Right renal pelvis (tissue), 4 donors: ENCODE measurements at places on chromosomes 12 and 14. TPM values are rescaled to one million over a fixed set of nuclear protein-coding genes. Genes with fewer than 3 reads are reported as not detected.
A peak's percentile ranks its signal among the peaks of the same experiment; 100 is the strongest.

DNA sequence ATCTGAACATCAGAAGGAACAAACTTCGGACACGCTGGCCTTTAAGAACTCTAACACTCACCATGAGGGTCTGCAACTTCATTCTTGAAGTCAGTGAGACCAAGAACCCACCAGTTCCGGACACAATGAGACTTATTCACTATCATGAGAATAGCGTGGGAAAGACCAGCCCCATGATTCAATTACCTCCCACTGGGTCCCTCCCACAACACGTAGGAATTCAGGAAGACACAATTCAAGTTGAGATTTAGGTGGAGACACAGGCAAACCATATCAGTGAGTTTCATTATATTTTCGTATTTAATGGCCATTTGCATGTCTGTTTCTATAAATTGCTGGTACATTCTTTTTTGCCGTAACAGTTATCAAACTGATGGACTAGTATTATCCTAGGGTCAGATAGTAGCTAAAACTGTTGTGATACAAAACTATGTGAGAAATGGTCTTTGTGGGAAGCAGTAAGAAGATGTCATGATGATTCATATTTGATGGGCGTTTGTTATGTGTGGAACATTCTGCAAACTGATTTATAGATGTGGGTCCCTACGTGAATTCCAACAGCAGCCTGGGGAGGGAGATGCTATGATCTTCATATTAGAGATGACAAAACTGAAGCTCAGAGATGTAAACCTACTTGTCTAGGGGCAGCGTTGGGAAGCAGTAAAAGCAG is 282.4 kb upstream of the TMEM132C start:
- DNase-seq, result no peak

DNA sequence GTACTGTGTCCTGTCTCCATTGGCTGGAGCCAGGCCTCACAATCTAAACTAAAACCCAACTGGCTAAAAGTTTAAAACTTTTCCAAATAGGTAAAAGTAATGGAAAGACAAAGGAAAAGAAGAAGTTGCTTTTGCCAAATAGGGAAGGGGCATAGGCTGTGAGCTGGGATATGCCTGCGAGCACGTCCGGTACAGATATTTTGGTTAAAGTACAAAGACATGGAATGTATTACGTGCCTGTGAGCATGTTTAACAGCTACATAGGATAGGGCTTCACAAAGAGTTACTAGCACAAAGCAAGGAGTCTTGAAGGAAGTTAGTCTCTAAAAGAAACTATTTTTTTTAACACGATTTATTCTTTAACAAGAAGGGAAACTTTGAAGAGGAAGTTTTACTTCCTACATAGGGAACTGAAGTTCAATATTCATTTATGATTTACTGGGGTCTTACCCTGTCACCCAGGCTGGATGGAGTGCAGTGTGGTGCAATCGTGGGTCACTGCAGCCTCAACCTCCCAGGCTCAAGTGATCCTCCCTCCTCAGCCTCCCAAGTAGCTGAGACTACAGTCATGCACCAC is 41.9 kb upstream of the INF2 start:
- no peak for DNase-seq

DNA sequence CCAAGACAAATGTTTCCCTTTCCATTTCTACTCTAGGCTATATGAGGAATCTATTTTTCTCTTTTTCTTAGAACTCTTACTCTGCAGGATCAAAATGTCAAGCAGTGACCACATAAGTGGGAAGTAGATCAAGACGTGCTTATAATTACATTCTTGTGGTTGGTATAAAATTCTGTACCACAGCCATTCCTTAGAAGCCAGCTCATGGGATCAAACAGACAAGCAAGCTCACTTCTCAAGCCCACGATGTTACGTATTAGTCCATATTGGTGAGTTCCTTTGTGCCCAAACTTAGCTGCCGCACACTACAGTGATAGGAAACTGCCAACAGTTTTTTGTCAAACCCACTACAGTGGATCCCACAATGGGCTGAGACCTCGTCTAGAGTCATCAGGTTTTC is 53.4 kb downstream of the IFNG start:
- no peak for DNase-seq

The TAS2R9 gene
- polyA plus RNA-seq, result not detected

DNA sequence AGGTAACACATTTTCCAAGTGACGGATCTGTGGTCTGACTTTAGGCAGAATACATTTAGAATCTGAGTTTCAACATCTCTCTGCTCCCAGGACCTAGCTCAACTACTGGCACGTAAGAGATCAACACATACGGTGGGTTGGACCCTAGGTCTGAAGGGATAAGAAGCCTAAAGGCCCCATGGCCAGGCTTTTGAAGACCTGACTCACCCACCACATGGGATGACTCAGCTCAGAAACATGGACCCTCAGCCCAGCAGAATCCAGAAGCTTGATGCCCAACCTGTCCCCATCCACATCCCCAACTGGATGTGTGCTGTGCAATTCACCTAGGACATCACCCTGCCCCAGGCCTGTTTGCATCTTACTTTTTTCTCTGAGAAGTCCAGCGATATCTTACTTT is 770.2 kb downstream of the BCL11B start:
- DNase-seq, result no peak

DNA sequence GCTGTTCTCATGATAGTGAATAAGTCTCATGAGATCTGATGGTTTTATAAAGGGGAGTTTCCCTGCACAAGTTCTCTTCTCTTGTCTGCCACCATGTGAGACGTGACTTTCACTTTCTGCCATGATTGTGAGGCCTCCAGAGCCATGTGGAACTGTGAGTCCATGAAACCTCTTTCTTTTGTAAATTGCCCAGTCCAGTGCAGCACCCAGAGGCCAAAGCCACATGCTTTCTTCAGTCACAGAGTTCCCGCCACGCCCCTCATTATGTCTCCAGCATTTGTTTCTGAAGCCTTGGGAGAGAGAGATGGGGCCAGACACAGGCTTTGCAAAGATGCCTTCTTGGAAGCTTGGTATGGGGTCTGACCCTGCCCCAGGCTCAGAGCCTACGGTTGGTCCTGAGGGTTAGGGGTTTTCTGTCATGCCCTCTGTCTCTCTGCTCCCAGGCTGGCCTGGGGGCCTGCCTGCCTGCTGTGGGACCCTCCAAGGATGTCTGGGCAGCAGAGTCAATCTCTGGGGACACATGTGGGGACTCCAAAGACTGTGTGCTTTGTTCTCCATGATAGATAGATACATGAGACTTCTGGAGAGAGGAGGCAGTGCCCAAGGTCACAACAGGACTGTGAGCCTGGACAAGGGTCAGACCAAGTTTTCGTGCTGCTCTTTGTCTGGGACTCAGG is 114.1 kb upstream of the PRMT8 start:
- no peak for DNase-seq

The PLBD2 gene
- 18.8 TPM for polyA plus RNA-seq

The VCPKMT gene
- polyA plus RNA-seq, result 13.8 TPM

DNA sequence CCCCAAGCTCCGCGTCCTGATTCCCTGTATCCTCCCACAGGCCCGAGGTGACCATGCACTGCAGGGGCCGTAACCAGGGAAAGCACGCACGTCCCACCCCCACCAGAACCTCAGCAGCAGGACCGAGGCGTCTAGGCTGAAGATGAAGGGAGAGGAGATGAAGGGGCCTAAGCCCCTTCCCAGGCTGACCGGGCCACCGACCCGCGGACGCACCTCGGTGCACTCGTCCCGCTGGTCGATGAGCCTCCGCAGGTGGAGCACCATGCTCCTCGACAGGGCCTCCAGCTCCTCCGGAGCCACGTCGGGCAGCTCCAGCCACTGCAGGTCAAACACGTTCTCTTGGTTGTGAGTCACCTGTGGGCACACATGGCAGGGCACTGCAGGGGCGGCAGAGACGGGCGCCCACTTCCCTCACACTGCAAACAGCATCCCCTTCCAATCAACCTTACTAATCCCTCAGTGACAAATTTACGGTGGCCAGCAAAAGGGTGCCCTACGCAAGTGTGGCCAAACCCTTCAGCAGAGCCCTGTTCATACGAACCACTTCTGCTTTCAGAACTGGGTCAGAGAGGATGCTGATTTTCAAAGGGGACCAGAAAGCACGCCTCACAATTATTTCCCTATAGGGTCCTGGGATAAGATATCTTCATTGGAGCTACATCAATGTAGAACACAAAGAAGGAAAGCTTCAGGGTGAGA is 77.8 kb downstream of the CCDC88C start:
- DNase-seq, result no peak

DNA sequence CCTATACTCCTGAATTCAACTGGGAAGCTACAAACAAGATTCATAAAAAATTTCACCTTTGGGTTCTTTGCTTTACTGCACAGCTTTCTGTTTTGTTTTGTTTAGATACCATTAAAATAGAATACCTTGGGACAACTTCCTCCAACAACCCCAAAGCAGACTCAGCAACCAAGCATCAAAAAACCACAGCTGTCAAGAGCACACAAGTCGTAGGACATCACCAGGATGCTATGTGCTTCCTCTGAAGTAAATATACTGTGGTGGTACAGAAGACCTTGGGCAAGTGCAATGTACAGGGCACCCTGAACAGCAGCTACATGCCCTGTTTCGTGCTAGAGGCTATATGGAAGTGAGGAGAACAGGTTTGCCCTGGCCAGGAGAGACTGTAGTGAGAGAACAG is 359.3 kb downstream of the BCL11B start:
- no peak for DNase-seq

GRCh38 chr14:89041257-89041582 is 216.8 kb downstream of the TTC8 start:
- DNase-seq, result peak; percentile 44

GRCh38 chr12:106138633-106139421 is at the start of gene NUAK1:
Gene NUAK1 (minus strand): TSS chr12:106138954. CDS start chr12:106138653, 301 bp downstream.
- DNase-seq, result no peak

- DNase-seq, result no peak
Observed at GRCh38 chr12:51023625-51024382, 2.4 kb downstream of the SLC11A2 start.
